Mammary epithelial cell (primary cell): ENCODE measurements at places on chromosomes 6 and 20. TPM values are rescaled to one million over a fixed set of nuclear protein-coding genes. Genes with fewer than 3 reads are reported as not detected.

The CTCFL gene
- not detected for polyA plus RNA-seq

The CST9L gene
- polyA plus RNA-seq: not detected

The SNPH gene
- polyA plus RNA-seq: 0.71 TPM

The MYLK4 gene
- polyA plus RNA-seq: 0.12 TPM

The UNC5CL gene
- polyA plus RNA-seq: 0.19 TPM

The DYNLT2 gene
- polyA plus RNA-seq: 0.17 TPM

The NAPB gene
- 2.3 TPM for polyA plus RNA-seq

The TMEM151B gene
- polyA plus RNA-seq: 0.01 TPM

The CNKSR3 gene
- 0.94 TPM for polyA plus RNA-seq

The SLC26A8 gene
- polyA plus RNA-seq: 0.16 TPM

The NEURL2 gene
- polyA plus RNA-seq: 0.36 TPM

The DPPA5 gene
- polyA plus RNA-seq: not detected

The HM13 gene
- 160 TPM for polyA plus RNA-seq

The FOXC1 gene
- polyA plus RNA-seq: 4.6 TPM

The TMEM200A gene
- polyA plus RNA-seq: 11.6 TPM

The PRSS16 gene
- polyA plus RNA-seq: 11.9 TPM

The WRNIP1 gene
- 58.5 TPM for polyA plus RNA-seq

The RBPJL gene
- polyA plus RNA-seq: not detected

The LKAAEAR1 gene
- 0.15 TPM for polyA plus RNA-seq
